ENCODE measurements at places on chromosomes 11 and 22. TPM values are rescaled to one million over a fixed set of nuclear protein-coding genes. Genes with fewer than 3 reads are reported as not detected.

DNA sequence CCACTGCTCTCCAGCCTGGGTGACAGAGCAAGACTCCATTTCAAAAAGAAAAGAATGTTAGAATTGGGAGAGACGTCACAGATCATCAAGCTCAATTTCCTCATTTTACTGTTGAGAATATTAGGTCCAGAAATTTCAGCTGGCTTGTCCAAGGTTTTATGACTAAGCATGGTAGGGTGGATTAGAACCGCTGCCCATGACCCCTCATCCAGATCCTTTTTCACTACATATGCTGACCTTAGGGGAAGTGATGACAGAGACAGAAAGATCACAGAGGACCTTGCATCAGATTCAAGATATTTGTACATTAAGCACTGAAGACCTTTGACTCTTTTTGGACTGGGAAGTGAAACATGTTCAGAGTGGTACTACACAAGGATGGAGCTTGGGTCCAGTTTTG lies 134.5 kb downstream of the ADAMTS15 start:
- no peak overlapping the region for H3K4me3 ChIP-seq
- no peak for DNase-seq
- no peaks in the 10 kb centered on the region for H3K27me3 ChIP-seq
- no peaks in the 10 kb centered on the region for H3K4me1 ChIP-seq
- no peaks in the 10 kb centered on the region for H3K36me3 ChIP-seq

DNA sequence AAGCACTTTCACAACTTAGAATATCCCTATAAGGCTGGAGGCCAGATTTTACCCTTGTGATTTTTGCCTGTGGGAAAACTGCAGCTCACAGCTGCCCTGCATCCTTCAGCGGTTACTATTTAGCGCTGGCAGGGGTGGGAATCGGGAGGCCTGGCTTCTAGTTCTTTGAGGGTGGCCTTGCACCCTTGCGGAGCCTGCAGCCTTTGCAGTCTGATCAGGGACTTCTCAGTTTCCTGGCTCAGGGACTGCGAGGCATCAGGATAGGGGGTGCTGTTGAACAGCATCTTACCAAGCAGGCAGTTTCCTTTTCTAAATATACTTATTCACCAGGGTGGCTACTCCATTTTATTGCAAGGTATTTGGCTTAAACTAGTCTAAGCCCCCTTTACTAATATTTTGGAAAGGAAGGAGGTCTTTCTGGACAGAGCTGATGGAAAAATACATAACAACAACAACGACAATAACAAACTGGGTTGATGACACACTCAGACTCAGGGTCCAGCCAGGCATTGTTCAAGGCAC lies 2.9 kb upstream of the APOA1 start:
- H3K27me3 ChIP-seq: no peaks in the 10 kb centered on the region
- no peak for DNase-seq
- peaks cover 16% of the 10 kb centered on the region for H3K36me3 ChIP-seq
- no peak overlapping the region for H3K4me3 ChIP-seq

- H3K27ac ChIP-seq: no peak overlapping the region
- DNase-seq: no peak
- H3K36me3 ChIP-seq: peaks cover 69% of the 10 kb centered on the region
These were observed 21.5 kb downstream of the RANGAP1 start for GRCh38 chr22:41264408-41264941.

The ST14 gene
- 0.14 TPM for total RNA-seq

DNA sequence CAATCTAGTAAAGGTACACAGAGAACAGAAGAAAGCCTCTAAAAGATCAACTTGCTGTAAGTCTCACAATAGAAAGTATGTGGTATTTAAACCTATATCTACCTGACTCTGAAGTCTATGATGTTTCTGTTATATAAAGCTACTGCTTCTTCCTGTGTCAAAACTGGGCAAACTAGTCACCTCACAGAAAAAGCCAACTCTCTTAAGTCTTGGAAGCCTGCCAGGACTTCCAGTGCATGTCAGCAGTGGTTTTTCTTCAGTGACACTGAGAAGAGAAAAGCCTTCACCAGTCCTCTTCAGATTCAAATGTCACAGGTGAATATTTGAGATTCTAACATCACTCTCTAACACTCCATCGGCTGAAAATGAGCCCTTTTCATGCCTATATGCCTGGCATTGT lies 808.0 kb downstream of the DLG2 start:
- H3K27me3 ChIP-seq: no peaks in the 10 kb centered on the region
- no peak overlapping the region for H3K27ac ChIP-seq
- no peaks in the 10 kb centered on the region for H3K4me1 ChIP-seq
- H3K36me3 ChIP-seq: no peaks in the 10 kb centered on the region
- no peak for DNase-seq
- no peak overlapping the region for H3K4me3 ChIP-seq

The SHANK2 gene
- not detected for total RNA-seq

DNA sequence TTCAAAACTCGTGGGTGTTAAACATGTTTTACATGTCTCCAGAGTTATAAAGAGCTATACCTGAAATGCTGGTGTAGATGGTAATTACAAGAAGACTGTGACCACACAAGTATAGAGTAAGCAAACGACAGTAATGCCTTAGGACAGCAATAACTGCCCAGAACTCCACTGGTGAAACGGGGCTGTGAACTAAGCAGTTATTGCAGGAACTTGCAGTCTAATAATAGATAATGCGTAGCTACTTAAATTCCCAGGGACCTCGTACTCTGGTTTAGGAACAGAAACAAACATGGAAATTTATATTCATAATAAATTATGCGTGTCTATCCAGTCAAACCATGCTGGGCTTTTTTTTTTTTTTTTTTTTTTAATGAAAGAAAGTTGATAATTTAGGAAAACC lies 24.9 kb upstream of the TP53AIP1 start:
- H3K4me1 ChIP-seq: peaks cover 64% of the 10 kb centered on the region
- no peaks in the 10 kb centered on the region for H3K27me3 ChIP-seq
- H3K4me3 ChIP-seq: no peak overlapping the region
- H3K36me3 ChIP-seq: peaks cover 26% of the 10 kb centered on the region

The OR52H1 gene
- 0.30 TPM for total RNA-seq

DNA sequence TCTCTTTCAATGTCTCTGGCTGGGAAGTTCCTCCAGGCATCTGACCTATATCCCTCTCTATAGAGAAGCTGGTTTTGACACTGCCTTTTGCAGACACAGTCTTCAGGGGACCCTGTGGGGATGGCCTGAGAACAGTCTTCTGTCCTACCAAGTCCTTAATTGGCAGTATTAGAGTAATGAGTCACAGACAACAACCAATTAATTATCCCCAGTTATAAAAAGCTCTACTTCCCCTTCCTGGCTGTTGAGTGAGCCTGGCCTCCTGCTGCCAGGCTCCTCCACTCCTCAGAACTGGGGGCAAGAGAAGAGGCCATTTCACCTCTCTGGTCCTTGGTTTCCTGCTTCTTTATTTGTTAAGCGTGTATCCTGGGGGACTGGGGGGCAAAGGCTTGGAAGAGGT lies 41.2 kb upstream of the KLHL35 start:
- no peak overlapping the region for H3K4me3 ChIP-seq
- DNase-seq: no peak
- no peak overlapping the region for H3K27ac ChIP-seq

DNA sequence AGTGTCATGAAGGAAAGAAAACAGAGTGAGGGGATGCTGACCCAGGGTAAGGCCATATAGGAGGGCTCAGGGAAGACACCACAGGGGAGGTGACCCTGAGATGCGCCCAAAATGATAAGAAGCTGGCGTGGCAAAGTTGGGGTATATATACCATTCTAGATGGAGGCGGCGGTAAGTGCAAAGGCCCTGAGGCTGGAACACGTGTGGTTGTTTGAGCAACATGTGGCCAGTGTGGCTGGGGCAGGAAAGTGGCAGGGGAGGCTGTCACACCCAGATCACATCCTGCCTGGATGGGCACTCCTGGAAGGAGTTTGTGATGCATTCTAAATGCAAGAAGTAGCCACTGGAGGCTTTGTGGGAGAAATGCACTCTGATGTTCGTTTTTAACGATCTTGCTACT lies 70.2 kb downstream of the CYTH4 start:
- H3K27me3 ChIP-seq: no peaks in the 10 kb centered on the region
- no peak for DNase-seq
- no peak overlapping the region for H3K4me3 ChIP-seq
- no peaks in the 10 kb centered on the region for H3K4me1 ChIP-seq

DNA sequence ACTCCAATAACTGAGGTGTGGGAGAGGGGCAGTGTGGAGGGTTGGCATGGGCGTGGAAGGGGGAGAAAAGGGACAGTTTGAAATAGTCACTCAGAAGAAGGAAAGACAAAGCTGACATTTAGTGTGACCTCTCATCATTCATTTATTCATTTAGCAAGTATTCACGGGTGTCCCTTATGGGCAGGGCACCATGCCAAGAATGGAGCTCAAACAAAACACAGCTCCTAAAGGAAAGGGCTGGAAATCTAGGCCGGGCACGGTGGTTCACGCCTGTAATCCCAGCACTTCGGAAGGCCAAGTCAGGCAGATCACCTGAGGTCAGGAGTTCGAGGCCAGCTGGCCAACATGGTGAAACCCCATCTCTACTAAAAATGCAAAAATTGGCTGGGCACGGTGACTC lies 19.4 kb upstream of the DGKZ start:
- H3K4me1 ChIP-seq: peaks cover 27% of the 10 kb centered on the region
- DNase-seq: no peak
- H3K27ac ChIP-seq: no peak overlapping the region
- no peak overlapping the region for H3K4me3 ChIP-seq
- H3K36me3 ChIP-seq: peaks cover 3% of the 10 kb centered on the region

DNA sequence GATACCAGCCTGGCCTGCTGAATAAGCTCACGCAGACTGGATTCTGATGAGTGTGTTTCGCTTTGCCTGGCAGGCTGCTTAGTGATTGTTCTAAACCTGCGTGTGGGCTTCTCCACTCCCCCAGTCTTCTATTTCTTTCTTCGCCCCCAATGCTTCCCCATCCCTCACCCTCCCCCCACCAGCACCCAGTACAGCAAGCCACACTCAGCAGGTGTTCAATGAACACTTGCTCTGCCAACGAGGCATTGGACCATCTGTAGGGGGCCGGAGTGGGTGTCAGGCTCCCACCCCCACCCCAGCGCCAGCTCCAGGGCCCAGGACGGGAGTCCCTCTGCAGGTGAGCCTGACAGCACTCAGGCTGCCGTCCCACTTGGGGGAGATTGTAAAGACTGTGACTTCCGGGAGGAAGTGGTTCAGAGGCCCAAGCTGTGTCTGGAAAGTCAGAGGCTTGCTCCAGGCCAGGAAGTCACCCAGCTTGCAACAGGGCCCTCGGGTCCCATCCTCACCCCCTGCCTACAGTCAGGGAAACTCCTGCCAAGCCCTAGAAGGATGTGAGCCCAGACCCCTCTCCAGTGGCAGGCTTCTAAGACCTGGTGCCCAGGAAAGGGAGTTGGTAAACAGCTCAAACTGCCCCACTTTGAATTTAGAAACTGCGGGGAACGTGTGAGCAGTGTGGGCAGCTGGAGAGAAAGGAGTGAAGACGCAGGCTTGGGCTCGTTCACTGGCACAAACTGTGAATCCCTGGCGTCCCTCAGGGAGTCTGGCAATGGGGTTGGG lies 66.3 kb upstream of the PRDM11 start:
- no peaks in the 10 kb centered on the region for H3K36me3 ChIP-seq
- peak; percentile 38 for DNase-seq
- peak overlapping the region; percentile 40 for H3K27ac ChIP-seq
- no peak overlapping the region for H3K4me3 ChIP-seq

DNA sequence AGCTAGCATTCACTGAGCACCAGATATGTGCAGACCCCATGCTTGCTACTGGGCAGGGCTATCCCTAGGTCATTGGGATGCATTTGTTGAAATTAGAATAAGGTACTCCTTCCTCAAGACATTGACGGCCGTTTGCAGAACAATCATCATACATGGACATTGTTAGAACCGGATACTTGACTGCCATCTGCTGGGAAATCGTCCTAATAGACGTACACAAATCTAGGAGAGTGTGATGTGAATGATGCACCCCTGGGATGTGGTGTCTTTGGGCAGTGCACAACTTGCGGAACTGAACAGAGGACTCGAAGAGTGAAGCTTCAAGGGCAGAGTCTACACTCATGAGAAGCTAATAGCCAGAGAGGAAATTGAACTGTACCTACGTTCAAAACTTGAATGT lies 35.9 kb downstream of the MYO18B start:
- H3K36me3 ChIP-seq: peaks cover 9% of the 10 kb centered on the region
- peak overlapping the region; percentile 1 for H3K27ac ChIP-seq
- H3K4me1 ChIP-seq: peaks cover 10% of the 10 kb centered on the region
- H3K27me3 ChIP-seq: no peaks in the 10 kb centered on the region
- no peak for DNase-seq

The ARHGAP8 gene
- 0.30 TPM for total RNA-seq

DNA sequence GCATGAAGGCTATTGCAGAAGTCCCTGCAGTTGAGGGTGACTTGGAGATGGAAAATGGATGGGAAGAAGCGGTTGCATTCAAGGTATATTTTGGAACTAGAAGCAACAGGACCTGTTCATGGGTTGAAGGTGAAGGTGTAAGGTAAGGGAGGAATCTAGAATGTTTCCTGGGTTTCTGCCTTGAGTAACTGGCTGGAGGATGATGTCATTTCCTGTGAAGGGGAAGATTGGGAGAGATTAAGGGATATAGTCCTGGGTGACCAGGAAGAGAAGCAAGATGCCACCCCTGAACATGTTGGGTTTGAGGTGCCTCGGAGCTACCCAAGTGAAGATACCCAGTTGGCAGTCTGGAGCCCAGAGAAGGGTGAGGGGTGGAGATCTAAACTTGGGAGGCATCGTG lies 12.1 kb upstream of the MOGAT2 start:
- H3K4me3 ChIP-seq: no peak overlapping the region
- peaks cover 8% of the 10 kb centered on the region for H3K27me3 ChIP-seq
- no peak for DNase-seq
- peaks cover 3% of the 10 kb centered on the region for H3K4me1 ChIP-seq

- H3K36me3 ChIP-seq: no peaks in the 10 kb centered on the region
- H3K27ac ChIP-seq: no peak overlapping the region
- no peaks in the 10 kb centered on the region for H3K27me3 ChIP-seq
- no peaks in the 10 kb centered on the region for H3K4me1 ChIP-seq
These were observed 39.8 kb downstream of the SYN3 start for GRCh38 chr22:33018232-33018864.

GRCh38 chr11:96035740-96036078 lies 111.8 kb upstream of the MTMR2 start:
- H3K27me3 ChIP-seq: no peaks in the 10 kb centered on the region
- H3K4me3 ChIP-seq: no peak overlapping the region
- no peaks in the 10 kb centered on the region for H3K4me1 ChIP-seq
- DNase-seq: no peak

The HIPK3 gene
- total RNA-seq: 38.2 TPM

DNA sequence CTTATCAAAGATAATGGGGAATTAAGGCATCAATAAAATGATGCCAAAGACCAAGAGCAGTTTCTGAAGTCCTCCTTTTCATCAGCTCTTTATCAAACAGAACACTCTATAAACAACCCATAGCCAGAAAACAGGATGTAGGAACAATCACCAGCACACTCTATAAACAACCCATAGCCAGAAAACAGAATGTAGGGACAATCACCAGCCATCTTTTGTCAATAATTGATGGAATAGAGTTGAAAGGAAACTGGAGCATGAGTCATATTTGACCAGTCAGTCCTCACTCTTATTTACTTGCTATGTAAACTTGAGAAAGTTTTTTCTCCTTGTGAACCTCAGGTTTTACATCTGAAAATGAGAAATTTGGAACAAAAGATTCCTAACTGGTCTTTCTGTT lies 10.0 kb downstream of the MS4A2 start:
- H3K36me3 ChIP-seq: no peaks in the 10 kb centered on the region
- H3K4me1 ChIP-seq: no peaks in the 10 kb centered on the region
- H3K27ac ChIP-seq: no peak overlapping the region
- H3K27me3 ChIP-seq: no peaks in the 10 kb centered on the region
- DNase-seq: no peak
- no peak overlapping the region for H3K4me3 ChIP-seq

The GPR83 gene
- 0.05 TPM for total RNA-seq

GRCh38 chr11:22192289-22192641 lies 620 bp upstream of the ANO5 start:
- H3K27ac ChIP-seq: no peak overlapping the region
- H3K36me3 ChIP-seq: no peaks in the 10 kb centered on the region
- H3K27me3 ChIP-seq: peaks cover 31% of the 10 kb centered on the region
- peak overlapping the region; percentile 49 for H3K4me3 ChIP-seq

All from activated T-helper 2 cell treated with anti-CD3 and anti-CD28 coated beads, Interferon-gamma antibody, Interleukin-2, Interleukin-4, amounts not matched to agents 10 μg/mL and 5 μg/mL and 100 μg/mL, durations not matched to agents 14 hours and 24 hours and 36 hours (primary cell).